Putamen (tissue), 1 donor: ENCODE measurements at places on chromosomes 7 and 10.

DNA sequence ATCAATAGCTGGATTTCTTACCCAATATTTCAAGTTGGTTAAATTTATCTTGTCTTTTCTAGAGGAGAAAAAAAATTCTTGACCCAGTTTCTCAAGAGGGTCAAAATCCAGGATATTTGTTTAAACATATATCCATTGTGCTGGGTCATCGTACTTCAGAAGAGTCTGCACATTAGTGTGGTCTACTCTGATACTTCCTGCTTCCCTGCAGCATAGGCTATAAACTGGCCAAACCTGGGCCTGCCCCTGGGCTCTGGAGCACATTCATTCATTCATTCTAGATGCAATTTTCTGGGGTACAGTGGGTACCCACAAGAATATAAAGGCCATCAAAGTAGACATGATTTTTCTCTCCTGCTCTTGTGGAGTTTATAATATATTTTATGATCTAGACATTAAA, 142.1 kb upstream of the WNT16 start:
- DNase-seq: no peak

GRCh38 chr10:23459308-23459939, 20.5 kb downstream of the OTUD1 start:
- no peak for DNase-seq

DNA sequence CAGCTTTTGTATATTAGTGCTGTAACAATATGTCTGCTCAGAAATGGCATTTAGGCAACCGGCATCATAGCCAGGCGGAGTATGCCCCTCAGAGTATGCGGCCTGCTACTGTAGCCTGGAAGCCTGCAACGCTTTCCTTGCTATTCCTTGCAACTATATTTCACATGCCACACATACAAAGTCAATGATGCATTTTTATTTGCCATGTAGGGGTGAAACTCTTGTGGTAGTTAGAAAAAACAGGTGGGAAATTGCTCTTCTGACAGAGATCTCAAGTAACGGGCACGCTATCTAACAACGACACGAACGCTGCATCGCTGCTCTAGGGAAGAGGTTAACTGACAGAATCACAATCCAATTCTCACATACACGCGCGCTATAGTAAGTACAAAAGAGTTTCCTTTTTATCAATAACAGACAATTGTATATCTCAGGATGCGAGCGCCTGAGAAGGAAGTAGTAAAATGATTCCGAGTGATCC, 5.9 kb downstream of the EBF3 start:
- DNase-seq: no peak

DNA sequence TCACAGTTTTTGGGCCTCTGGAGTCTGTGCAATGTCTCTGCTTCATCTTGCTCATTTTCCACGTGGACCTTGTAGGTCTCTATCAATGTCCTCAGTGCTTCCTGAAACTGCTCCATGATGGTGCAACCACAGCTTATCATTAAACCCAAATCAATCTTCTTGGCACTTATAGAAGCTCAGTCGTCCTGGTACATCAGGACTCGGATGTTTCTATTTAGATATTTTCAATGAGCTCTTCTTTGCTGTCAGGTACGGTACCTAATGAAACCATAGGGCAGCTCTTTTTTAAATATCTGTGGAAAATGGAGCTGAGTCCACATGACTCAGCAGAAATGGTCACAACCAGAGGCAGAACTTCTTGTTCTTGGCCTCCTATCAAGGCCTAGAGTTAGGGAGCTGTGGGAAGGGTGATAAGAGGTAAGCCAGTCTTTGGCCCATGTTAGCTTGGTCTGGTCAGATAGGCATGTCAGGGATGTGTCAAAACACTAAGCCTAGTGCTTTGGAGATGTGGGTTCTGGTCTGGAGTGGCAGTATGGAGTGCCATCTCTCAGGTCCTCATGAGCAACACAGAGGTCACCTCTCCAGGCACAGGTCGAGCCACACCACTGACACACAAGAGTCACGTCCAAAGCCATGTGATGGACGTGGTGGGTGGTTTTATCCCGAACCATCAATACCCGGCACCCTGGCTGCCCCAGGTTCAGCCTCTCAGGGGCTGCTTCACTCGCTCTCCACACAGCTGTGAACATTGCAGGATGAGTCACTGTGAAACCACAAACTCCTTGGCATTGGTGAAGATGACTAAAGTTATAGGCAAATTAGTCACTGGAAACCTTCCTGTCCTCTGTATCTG, 87.0 kb downstream of the TBXAS1 start:
- no peak for DNase-seq

- DNase-seq: no peak
Observed at GRCh38 chr10:45463244-45464116, 89.5 kb downstream of the ALOX5 start.

GRCh38 chr10:8407501-8408021, 353.1 kb downstream of the GATA3 start:
- DNase-seq: no peak

DNA sequence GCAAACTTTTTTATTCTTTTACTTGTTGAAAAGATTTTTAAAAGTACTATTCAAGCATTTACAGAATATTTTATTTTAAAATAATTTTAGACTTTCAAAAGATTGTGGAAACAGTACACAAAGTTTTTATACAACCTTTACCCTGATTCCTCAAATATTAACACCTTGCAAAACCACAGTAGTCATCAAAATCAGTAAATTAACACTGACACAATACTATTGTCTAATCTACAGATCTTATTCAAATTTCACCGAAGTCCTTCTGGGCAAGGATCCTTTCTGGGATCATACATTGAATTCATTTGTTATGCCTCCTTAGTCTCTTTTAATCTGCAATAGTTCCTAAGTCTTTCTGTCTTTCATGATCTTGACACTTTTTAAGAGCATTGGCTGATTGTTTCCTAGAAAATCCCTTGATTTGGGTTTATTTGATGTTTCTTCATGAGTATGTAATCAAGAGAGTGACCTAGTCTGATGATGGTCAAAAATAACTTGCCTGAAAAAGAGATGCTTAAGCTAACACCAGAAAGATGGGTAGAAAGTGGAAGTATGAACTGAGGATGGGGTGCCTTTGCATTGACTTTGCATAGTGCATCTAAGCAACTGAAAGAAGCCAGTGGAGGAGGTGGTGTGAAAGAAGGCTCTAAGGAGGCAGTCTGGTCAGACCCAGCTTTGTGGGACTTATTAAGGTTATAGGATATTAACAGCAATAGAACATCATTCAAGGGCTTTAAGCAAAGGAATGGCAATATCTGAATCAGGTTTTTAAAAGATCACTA, 9.7 kb downstream of the STAMBPL1 start:
- DNase-seq: no peak

GRCh38 chr10:51318399-51319172, 244.3 kb downstream of the PRKG1 start:
- DNase-seq: no peak

DNA sequence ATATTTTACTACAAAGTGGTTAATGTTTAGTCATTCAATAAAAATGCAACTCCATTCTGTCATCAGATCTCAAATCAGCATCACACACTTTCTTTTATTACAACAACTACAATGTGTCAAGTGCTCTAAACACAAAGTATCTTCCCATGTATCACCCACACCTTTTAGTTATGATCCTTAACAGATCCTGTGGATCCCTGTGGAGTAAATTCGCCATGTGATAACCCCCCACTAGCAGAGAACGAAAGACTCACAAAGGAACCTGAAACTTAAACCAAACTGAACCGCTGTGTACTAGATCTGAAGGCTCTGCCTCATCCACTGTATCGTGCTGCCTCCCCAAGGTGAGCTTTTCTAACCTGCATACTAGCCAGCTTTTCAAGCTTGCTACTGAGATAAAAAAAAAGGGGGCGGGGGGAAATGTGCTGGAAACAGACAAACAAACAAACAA, 1.7 kb downstream of the DPY19L1 start:
- DNase-seq: no peak

GRCh38 chr7:37526623-37527022, 78.0 kb upstream of the ELMO1 start:
- DNase-seq: no peak

DNA sequence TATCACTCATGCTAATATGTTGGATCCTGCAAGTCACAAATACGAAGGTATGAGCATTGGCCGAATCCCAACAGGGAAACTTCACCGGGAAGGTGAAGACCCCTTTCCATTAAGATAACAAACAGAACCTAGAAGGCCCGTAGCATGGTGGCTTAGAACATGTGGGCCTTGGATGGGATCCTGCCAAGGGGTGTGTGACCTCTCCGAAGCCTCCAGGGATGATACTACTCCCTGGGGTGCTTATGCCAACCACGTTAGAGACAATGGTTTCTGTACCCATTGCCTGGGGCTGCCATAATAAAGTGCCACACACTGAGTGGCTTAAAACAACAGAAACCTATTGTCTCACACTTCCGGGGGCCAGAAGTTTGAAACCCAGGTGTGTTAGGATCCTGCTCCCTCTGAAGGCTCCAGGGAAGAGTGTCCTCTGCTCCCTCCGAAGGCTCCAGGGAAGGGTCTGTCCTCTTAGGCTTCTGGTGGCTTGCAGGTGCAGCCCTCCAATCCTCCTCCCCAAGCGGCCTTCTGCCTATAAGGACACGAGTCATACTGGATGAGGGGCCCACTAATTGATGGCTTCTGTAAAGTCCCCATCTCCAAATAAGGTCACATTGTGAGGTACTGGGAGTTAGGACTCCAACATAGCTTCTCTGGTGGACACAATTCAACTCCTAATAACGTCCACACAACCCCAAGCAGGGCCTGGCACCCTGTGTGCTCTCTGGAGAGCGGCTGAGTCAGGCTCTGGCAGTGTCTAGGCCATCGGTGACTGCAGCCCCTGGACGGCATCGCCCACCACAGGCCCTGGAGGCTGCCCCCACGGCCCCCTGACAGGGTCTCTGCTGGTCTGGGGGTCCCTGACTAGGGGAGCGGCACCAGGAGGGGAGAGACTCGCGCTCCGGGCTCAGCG, 992 bp upstream of the MGMT start:
- no peak for DNase-seq

DNA sequence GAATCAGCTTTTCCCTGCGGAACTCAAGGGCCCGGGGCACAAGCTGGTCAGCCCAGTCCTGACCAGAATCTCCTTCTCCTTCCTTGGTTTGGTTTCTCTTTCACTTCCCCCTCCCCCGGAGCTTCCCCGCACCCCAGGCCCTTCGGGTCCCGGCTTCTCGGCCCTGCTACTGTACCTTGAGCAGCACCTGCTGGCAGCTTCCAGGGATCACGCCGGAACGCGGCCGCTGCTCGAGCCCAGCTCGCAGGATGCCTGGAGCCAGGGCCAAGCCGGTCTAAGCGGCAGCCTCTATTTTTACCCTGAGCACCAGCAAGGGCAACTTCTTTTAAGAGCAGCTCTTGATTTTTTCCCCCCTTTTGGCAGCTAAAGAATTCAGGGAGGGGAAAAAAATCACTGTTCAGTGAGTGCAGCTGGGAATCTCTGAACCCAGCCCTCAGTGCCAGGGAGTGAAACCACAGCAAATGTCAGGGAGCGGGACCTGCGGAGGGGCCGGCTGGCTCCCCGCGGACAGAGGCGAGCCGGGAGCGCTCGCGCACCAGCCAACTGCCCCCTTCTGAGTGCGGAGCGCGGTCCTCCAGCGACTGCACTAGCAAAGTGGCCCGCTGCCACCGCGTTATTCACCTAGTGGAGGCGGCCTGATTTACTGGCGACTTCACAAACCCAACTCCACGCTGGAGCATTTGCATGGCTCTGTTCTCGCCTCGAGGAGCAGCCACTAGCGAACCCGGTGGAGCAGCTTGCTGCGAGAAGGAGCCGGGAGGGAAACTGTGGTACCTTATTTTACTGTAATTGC, 2.4 kb upstream of the INHBA start:
- DNase-seq: peak; percentile 76

DNA sequence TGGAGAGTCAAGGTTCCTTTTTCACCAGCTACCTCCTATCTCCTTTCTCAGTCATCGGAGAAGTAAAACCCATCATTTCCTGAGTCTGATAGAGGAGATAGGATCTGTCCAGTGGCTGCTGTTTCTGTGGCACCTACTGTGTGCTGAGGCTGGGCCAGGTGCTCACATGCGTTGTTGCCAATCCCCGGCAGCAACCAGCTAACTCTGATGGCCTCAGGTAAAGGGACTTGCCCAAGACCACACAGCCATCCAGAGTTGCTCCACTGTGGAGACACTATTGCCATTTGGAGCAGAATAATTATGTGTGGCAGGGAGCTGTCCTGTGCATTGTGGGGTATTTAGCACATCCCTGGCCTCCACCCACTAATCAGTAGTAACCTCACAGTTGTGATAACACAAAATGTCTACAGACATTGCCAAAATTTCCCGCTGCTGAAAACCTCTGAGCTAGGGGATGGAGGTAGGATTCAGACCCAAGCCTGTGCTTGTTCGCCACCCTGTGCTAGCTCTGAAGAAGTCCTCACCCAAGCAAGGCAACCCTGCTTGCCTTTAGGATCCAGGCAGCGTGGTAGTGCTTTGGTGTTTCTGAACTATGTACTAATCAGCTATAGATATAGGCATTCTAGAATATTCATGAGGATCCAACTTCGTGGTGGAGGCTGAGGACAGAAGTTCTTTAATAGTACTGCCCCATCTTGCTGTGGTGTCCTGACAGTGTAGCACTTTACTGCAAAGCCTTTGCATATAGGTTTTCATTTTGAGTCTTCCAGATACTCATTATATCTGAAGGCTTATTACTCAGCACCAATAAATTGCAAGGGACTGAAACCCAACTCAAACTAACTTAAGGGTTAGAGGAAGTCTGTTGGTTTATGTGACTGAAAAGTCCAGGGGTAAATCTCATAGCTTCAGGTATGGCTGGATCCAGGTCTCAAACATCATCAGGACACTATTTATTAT, 164.6 kb downstream of the GRK5 start:
- no peak for DNase-seq

- no peak for DNase-seq
Observed at GRCh38 chr7:112110651-112111050, 95.5 kb downstream of the DOCK4 start.

DNA sequence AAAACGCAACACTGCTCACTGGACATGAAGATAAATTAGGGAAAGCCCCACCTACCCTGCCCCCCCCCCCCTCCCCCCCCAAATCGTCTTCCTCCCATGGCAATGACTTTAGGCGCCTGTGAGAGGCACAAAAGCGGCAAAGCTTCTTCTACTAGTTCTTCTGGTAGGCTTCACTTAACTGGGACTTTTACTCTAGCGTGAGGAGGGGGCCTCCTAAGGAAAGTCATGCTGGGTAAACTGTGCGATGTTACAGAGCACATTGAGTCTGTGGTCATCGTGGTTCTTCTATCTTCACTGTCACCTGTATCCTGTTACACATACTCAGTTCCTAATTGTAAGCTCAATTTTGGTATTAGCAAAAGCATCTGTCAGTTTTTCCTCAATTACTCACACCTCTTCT, 25.1 kb downstream of the HSPB1 start:
- no peak for DNase-seq

- DNase-seq: no peak
Observed at GRCh38 chr10:7314170-7314569, 96.7 kb downstream of the SFMBT2 start.
